Posterior vena cava (tissue), 2 donors: ENCODE measurements at places on chromosomes 2 and 18.
A peak's percentile ranks its signal among the peaks of the same experiment; 100 is the strongest.

- DNase-seq = no peak
These were observed 294.1 kb downstream of the BCL2 start for GRCh38 chr18:63025251-63026090.

DNA sequence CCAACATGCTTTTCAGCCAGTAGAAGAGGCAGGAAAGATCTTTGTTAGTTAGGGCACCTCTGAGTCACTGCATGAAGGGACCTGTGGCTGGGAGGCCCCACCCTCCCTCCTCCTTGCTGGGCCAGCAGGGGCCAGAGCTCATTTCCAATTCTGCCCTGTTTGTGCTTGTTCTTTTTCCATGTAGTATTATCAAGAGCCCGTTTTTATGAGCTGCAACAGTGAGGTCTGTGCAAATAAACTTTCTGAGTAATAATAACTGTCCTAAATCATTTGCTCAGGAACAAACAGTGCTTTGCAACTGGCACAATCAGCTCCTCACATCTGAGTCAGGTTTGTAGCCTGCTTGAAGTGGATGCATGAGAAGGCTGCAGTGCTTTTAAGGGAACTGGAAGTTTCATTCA is 128.0 kb downstream of the ARL4C start:
- DNase-seq = no peak

- no peak for DNase-seq
These were observed 178.1 kb upstream of the PIEZO2 start for GRCh38 chr18:11327391-11328009.

GRCh38 chr18:4750393-4751346 is 295.6 kb upstream of the DLGAP1 start:
- DNase-seq = no peak

DNA sequence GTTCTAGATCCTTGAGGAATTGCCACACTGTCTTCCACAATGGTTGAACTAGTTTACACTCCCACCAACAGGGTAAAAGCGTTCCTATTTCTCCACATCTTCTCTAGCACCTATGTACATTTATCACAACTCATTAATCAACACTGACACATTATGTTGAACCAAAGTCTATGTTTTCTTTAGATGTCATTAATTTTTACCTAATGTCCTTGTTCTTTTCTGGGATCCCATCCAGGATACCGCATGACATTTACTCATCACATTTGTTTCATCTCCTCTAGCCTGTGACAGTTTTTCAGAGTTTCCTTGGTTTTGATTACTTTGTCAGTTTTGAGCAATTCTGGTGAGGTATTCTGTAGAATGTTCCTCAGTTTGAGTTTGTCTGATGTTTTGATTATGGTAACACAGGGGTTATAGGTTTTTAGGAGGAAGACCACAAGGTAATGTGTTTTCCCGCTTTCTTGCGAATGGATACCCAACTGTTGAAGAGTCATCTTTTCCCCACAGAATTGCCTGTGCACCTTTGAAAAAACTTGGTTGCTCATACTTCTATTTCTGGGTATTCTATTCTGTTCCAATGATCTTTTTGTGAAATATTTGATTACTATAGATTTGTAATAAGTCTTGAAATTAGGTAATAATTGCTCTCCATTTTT is 3.0 kb upstream of the UGT1A9 start:
- no peak for DNase-seq

DNA sequence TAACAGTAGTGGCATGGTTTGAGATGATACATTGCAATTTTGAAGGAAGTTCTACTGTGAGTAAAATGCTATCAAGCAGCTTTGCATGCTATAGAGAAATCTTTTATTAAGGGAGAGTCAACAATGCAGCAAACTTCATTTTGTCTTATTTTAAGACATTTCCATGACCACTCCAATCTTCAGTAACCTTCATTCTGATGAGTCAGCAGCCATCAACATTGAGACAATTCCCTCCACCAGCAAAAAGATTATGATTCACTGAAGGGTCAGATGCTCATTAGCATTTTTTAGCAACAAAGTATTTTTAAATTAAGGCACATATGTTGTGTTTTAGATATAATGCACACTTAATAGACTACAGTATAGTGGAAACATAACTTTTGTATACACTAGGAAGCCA is 235.7 kb downstream of the DSC3 start:
- DNase-seq = no peak

- no peak for DNase-seq
These were observed 129.3 kb downstream of the NCKAP5 start for GRCh38 chr2:133438848-133439564.

GRCh38 chr2:182807319-182807718 is 59.1 kb downstream of the FRZB start:
- no peak for DNase-seq

DNA sequence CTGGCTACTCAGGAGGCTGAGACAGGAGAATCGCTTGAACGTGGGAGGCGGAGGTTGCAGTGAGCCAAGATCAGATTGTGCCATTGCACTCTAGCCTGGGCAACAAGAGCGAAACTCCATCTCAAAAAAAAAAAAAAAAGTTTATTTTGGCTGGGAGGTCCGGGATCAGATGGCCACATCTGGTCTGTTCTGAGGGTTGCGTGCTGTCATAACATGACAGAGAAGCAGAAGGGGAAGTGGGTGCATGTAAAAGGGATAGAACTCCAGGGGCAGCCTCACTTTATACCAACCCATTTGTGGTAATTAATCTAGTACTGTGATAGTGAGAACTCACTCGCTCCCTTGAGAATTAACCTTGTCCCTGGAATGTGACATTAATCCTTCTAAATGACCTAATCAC is 101.2 kb downstream of the PTPN4 start:
- peak; percentile 47 for DNase-seq

DNA sequence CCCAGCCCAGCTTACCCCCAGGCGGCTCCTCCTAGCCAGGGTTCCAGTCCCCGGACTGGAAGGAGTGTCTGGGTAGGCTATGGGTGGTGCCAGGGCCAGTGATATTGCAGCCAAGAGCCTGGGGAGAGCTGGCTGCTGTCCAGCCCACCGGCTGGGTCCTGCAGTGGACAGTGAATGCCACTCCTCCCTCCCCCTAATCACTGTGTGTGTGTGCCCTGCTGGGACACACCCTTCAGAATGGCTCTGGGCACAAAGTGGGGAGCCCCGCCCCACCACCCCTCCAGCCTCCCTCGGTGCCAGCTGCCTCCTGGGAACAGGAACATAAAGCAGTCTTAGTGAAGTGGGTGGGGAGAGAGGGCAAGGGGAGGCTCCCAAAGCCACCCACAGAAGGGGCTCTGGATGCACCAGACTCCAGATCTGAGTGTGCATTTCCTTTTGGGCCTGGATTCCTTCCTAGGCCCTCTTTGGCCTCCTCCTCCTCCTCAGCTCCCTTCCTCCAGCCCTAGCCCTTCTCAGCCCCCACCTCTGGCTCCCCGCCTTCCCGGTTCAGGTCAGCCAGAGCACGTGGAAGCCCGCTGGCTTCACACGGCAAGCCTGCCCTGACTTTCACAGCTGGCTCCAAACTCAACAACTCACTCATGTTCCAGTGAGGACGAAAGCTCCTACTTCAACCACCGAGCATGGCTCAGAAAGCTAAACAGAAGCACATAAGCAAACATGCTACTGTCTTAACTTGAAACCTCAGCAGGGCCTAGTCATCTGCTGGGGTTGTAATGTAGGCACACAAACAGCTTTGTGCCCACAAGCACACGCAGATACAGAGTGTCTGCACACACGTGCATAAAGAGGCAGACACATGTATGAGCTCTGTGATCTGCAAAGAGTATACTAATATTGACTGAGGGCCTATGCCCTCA is 209.2 kb upstream of the SMAD2 start:
- no peak for DNase-seq

DNA sequence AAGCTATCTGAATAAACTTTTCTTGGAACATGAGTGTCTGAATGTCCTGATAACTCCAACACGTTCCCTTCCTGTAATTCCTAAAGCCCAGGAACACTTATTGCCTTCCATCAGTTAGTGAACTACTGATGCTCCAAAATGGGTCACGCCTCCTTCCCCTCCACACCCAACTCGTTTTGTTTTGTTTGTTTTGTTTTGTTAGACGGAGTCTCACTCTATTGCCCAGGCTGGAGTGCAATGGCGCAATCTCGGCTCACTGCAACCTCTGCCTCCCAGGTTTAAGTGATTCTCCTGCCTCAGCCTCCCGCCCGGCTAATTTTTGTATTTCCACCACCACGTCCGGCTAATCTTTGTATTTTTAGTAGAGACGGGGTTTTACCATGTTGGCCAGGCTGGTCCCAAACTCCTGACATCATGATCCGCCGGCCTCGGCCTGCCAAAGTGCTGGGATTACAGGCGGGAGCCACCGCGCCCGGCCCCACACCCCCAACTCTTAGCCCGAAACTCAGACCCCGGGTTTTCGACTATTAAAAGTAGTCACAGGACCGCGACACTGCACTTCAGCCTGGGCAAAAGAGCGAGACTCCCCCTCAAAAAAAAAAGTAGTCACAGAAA is 774 bp downstream of the IER3IP1 start:
- no peak for DNase-seq

DNA sequence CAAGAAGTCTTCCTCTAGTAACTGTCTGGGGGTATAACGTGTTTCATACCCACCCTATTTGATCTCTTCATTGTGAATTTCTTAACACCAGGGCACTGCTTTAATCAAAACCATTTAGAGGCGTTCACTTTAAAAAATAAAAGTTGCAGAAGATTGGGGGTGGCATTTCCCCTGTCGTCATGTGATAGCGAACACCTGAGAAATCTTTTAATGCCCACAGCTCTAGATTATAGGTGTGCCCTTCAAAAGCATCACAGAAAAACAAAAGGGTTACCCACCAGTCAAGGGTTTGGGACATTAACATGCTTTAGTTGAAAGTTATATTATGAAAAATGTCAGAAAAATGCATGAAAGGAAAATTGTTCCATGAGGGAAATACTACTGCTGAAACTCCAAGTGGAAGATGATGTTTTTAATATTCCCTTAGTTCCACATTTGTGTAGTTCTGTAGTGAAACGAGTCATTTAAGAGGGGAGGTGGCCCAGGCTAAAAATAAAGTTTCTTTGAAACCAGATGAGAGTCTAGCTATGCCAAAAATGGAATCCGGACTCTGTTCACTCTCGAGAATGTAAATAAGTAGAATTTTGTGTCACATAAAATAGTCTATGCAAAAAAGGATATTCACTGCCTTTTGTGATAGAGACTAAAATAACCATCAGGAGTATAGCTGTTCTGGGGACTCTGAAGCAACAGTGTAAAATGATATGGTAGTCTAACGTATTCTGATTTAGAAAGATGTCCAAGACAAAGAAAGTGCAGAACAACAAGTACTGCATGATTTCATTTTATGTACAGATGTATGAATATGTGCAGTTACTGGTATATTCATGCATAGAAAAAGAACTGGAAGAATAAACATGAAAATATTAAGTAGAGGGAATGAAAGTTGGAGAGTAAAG is 95.3 kb downstream of the TMEM247 start:
- no peak for DNase-seq

DNA sequence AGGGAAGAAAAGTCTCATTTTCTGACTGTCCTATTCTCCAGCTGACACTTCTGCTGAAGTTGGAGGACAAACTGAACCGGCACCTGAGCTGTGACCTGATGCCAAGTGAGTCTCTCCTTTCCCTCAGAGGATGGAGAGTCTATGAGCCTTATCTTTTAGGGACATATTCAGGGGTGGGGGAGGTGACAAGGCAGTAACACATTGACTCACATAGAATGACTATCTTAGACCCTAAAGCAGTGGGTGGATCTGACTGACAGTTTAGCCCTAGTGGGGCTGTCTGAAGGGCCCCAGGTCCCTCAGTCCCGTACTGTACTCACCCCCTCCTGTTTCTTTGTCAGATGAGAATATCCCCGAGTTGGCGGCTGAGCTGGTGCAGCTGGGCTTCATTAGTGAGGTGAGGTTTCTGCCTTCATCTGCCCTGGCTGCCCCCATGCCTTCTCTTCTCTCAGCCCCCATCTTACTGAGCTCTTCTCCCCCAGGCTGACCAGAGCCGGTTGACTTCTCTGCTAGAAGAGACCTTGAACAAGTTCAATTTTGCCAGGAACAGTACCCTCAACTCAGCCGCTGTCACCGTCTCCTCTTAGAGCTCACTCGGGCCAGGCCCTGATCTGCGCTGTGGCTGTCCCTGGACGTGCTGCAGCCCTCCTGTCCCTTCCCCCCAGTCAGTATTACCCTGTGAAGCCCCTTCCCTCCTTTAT is 805 bp upstream of the KRTCAP3 start:
- peak; percentile 52 for DNase-seq

GRCh38 chr2:105237045-105237765 is 4.3 kb upstream of the GPR45 start:
- no peak for DNase-seq

- no peak for DNase-seq
These were observed 65.3 kb downstream of the CCDC93 start for GRCh38 chr2:117948615-117949014.

DNA sequence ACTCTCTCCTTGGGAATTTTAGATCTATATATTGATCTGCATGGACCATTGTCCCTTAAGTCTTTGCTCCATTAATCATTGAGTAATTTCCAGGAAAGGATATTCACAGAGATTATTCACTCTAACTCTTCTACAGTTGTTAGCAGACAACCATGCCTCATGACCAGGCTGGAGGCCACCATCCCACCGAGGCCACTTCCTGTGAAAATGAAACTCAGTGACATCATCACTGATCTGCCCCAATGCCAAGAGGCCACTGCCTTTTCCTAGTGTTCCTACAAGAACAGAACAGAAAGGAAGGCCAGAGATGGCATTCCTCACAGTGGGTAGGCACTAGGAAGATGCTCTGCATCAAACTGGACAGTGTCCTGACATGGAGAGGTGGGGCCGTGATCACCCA is 161.3 kb downstream of the DTNA start:
- no peak for DNase-seq

GRCh38 chr18:79748321-79749180 is 49.2 kb upstream of the KCNG2 start:
- DNase-seq = no peak

- DNase-seq = no peak
These were observed 135.7 kb downstream of the EVA1A start for GRCh38 chr2:75424936-75425619.

DNA sequence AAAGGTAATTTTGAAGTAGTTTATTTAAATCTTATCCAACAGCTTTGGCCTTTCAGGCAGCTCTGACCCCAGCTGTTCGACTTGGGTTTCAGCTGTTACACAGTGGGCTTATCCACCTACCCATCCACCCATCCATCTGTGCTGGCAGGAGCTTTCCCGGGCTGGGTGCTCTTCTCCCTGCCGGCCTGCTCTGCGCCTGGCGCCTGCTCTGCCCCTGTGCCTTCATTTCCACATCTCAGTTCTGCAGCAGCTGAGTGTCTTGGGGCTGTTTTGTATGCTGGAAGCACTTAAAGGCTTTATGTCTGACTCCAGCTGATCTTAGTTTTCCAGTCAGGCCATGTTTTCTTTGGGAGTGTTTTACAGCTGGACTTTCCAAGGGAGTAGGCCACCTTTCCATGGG is 24.2 kb downstream of the LDLRAD4 start:
- no peak for DNase-seq

DNA sequence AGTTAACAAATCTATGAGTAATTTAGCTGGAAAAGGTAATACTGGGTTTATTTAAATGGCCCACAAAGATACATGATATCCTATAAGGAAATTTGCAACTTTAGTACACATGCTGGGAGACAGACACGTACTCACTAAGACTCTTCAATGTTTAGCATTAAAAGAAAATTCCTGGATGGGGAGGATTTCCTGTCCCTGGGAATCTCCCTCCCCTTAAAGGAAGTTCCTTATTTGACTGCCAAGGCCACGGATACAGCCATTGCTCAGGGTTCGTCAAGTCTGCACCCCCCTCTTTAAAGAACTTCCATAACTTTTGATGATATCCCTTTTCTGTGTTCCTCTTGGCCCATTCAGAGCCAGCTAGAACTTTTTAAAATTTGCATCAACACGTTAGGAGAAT is 267.6 kb downstream of the CD226 start:
- DNase-seq = no peak

GRCh38 chr2:185132501-185133041 is 534.2 kb downstream of the ZNF804A start:
- peak; percentile 72 for DNase-seq
